ENCODE measurements at places on chromosomes 12 and 14. TPM values are rescaled to one million over a fixed set of nuclear protein-coding genes. Genes with fewer than 3 reads are reported as not detected.

DNA sequence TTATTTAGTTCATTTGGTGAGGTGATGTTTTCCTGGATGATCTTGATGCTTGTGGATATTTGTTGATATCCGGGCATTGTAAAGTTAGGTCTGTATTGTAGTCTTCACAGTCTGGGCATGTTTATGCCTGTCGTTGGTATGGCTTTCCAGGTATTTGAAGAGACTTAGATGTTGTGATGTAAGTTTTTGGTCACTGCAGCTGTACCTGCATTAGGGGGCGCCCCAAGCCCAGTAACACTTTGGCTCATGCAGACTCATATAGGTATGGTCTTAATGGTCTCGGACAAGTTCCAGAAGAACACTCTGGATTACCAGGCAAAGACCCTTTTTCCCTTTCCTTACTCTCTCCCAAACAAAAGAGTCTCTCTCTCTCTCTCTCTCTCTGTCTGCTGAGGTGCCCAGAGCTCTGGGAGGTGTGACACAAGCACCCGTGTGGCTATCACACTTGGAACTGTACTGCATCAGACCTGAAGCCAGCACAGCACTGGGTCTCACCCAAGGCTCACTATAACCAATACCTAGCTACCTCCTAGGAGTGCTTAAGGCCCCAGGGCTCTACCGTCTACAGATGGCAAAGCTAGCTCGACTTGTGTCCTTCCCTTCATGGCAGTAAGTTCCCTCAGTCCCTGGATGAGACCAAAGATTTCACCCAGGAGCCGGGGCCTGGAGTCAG is 425.8 kb upstream of the ATXN7L3B start:
- no peak for DNase-seq

DNA sequence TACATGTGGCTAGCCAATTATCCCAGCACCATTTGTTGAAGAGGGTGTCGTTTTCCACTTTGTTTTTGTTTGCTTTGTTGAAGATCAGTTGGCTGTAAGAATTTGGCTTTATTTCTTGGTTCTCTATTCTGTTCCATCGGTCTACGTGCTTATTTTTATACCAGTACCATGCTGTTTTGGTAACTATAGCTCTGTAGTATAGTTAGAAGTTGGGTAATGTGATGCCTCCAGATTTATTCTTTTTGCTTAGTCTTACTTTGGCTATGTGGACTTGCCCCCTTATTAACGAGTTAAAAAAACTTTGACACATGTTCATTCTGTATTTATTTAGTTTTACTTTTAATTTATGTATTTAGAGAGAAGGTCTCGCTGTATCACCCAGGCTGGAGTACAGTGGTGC is 120.4 kb downstream of the ADCK1 start:
- DNase-seq: no peak

- DNase-seq: no peak
These were observed 12.6 kb upstream of the DENND5B start for GRCh38 chr12:31603546-31604009.

DNA sequence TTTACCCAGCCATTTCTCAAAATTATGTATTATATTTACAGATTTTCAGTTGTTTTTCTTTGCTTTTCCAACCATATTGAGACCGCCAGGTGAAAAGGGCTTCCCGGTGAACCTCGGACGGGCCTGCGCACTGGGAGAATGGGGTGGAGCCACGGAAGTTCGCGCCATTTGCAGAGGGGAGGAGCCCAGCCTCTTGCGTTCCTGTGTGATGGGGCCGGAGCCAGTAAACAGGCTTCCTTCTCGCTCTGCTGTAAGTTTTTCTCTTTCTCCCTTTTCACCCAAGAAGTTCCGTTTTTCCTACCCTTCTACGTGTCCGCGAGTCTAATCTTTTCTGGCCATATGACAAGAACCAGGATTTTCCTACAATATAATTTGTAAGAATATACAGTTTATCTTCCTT is 1108.8 kb upstream of the SEL1L start:
- DNase-seq: no peak

GRCh38 chr12:131047789-131048610 is 94.3 kb downstream of the ADGRD1 start:
- peak; percentile 24 for DNase-seq

DNA sequence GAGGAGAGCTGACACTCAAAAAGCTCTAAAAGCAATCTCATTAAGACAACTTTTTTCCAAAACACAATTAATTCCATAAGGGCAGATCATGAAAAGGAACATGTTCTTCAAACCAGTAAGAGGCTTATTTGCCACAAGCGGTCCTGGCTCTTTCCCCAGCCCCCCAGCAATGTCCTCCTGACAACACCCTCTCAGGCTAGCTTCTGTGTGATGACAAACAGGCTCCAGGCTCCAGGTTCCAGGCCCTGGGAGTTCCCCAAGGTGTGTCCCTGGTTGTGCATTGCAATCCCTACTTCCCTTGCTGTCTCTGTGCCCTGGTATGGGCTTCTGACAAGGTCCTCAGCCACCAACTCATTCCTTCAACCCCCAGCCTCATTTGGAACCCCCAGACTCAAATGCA is 8.9 kb downstream of the HVCN1 start:
- no peak for DNase-seq

DNA sequence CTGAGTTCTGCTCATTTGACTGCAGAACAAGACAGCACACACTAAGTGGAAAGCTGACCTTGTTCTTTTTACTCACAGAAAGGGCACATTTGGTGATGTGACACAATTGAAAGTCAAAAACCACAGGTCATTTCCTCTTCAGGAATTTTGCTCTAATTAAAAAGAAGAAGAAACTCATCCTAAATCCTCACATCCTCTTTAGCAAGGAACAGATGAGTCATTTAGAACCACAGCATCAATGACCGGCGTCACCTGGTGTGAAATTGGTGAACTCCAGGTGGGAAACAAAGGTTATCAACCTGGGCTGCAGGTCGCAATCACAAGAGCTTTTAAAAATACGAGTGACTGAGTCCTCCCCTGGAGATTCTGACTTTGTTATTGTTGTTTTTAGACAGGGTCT is 2.9 kb upstream of the RNU6-8 start:
- DNase-seq: no peak

The CHFR gene
- 27.0 TPM for total RNA-seq

The RFLNA gene
- total RNA-seq: not detected
